ENCODE measurements at places on chromosomes 1 and 21.

DNA sequence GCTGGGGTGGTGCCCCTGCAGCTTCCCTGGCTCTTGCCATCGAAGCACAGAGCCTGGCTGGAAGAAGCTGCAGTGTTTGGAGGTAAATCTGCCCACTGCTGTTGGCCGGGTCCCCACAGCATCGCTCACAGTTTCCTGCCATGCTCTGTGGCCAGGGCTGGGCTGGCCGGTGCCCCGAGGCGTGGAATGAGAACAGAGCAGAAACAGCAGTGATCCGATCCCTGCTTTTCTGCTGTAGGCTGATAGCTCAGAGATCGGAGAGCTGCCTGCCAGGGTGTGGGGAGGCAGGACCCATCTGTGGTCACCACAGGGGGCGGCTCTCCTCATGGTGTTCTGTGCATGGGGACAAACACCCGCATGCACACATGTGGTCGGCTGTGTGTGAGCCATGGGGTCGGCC lies 11.5 kb downstream of the SLC45A1 start:
- no peak for DNase-seq

- no peak for DNase-seq
These were observed 8.4 kb downstream of the ERO1B start for GRCh38 chr1:236273358-236273757.

DNA sequence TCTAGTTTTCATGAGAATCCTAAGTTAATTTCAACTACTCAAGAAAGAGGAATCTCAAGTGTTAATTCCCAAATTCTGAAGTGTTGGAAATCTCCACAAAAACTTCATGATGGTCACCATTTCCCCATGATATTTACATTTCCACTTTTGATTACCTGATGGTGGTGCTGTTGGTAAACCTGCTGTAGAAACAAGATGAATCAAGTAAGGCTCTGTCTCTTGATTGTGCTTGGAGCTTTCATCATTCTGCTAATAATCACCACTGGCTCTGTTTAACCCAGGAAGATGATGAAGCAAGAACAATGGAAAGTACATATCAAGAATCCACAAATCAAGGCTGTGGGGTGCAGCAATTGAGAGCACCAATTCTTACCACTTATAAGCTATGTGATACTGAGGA lies 77.8 kb downstream of the C4BPA start:
- no peak for DNase-seq

GRCh38 chr1:82598337-82598736 lies 797.6 kb downstream of the ADGRL2 start:
- DNase-seq, result no peak

DNA sequence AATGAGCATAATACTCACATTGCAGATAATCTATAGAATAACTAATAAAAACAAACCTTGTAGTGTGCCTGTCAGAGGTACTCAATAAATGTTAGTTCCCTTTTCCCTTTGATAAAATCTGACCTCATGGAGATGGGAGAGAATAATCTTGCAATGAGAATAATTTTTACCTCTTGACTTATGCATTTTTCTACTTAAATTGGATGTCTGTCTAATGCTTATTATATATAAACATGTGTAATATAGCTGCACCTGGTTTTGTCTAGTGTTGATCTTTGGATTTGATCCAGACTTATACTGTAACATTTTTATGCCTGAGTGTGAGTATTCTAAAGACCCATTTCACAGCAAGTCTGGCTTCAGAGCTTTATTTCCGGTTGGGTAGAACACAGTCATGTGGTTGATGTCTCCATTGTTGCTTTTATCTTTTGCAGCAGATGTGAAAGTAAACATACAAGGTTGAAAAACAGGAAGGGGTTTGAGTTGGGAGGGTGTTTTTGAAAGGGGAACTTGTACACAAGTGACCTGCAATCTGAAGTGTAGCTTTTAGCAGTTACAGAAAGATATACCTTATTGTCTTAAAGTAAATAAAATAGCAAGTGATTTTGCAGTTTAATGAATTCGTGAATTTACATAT lies 12.4 kb downstream of the EPB41 start:
- no peak for DNase-seq

GRCh38 chr1:158836038-158836437 lies 4.9 kb downstream of the MNDA start:
- DNase-seq, result no peak

GRCh38 chr1:40064797-40065499 lies 24.4 kb downstream of the CAP1 start:
- no peak for DNase-seq

DNA sequence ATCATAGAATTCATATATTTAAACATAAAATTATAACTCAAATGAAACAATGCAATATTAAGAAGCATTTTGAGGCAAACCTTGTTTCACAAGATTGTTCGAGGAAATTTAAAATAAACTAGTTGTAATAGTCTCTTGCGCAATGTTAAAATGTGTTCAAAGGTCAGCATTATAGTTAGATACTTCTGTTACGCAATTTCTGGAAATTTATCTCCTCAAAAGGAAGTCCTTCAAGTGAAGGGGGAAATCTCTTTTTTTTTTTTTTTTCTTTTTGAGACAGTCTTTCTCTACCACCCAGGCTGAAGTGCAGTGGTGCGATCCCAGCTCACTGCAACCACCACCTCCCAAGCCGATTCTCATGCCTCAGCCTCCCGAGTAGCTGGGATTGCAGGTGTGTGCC lies 52.1 kb downstream of the FMO4 start:
- no peak for DNase-seq

DNA sequence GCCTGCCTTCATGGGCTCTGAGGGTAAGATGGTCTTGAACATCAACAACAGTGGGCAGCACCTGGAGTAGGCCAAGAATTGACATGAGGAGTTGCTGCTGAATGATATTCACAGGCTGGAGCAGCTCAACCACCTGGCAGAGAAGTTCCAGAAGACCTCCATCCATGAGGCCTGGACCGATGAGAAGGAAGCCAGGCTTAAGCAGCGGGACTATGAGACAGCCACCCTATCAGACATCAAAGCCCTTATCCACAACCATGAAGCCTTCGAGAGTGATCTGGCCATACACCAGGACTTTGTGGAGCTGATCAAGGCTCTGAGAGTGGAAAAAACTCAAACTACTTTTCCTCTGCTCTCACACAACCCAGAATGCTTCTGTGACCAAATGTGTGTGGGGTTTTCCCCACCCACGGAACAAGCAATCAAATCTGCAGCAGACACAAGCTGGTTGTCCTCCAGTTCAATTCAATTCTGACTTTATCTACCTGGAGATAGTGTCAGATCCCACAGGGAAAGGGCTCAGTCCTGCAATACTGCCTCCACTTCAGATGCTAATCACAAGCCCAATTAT lies 12.1 kb upstream of the EPHA10 start:
- DNase-seq, result no peak

DNA sequence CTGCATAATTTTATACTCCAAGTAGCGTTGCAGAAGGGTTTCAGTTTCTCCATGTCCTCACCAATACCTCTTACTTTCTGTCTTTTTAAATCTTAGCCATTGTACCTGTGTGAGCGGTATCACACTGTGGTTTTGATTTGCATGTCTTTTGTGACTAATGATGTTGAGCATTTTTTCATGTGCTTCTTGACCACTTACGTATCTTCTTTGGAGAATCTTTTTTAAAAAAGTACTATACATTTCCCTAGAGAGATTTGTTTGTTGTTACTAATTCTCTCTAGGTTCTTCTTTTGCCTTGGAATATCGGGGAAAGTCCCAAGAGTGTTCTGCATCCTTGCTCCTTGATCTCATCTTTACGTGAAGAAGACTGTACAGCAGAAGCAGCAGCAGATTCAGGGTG lies 81.8 kb upstream of the WARS2 start:
- no peak for DNase-seq

DNA sequence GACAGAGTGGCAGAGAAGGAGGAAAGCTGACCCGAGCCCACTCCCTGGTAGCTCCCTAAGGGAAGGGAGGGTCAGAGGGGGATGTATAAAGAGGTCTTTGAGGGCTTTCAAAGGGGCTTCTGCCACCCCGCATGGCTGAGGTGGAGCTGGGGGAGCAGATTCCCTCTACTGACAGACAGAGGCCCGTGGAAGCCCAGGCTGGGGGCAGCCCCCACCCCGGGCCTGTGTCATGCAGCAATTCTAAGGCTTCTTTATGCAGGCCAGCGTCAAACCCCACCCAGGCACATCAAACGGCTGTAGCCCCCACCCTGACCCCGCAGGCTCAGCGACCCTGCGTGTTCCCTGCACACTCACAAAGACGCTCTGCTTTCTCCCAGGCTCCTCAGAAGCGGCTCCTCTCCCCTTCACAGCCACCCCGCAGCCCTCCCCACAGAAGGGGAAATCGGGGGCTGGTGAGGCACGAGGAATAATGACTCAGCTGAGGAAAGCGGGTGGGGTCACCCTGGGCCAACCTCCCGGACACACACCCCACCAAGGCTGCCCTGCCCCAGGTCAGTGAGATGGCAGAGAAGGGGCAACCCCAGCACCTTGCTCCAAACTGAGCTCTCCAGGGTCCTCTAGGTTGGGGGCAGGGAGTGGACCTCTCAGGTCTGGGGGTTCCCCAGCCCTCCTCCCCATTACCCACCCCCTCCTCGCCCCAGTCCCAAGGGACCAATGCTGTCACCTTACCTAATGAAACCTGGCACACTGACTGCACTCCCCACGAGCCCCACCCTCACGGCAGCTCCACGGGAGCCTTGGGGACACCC lies 10.8 kb downstream of the SLC45A3 start:
- no peak for DNase-seq

- peak; percentile 61 for DNase-seq
These were observed 68.3 kb upstream of the SIM2 start for GRCh38 chr21:36630485-36631206.

- DNase-seq, result no peak
These were observed 119.2 kb downstream of the FOXD2 start for GRCh38 chr1:47557066-47557465.

- DNase-seq, result no peak
These were observed 1.7 kb downstream of the PATJ start for GRCh38 chr1:61743716-61744580.

DNA sequence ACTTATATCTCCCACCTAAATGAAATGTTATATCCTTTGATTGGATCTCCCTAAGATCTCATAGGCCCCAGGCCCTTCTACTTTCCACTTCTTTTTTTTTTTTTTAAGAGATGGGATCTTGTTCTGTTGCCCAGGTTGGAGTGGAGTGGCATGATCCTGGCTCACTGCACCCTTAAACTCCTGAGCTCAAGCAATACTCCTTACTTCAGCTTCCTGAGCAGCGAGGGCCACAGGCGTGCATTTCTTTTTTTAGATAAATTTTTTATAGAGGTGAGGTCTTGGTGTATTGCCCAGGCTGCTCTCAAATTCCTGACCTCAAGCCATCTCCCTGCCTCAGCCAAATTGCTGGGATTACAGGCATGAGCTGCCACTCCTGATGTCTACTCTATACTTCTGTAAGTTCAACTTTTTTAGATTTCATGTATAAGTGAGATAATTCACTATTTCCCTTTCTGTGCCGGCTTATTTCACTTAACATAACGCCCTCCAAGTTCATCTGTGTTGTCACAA lies 987.5 kb upstream of the NCAM2 start:
- DNase-seq, result no peak

DNA sequence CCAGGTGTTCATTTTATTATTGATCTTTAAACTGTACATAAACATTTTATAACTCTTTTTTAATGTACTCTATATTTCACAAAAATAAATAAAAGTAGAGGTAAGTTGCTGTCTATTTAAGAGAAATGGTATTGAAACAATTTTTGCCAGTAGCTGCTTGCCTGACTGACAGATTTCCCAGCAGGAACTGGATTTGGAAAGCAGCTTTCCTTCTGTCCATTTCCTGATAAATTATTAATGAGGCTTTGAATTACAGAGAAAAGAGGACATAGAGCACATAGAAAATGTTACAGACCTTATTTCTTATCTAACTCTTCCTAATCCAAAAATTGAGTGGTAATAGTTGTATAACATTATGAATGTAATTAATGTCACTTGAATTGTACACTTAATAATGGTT lies 79.7 kb upstream of the BCL10 start:
- DNase-seq, result no peak

DNA sequence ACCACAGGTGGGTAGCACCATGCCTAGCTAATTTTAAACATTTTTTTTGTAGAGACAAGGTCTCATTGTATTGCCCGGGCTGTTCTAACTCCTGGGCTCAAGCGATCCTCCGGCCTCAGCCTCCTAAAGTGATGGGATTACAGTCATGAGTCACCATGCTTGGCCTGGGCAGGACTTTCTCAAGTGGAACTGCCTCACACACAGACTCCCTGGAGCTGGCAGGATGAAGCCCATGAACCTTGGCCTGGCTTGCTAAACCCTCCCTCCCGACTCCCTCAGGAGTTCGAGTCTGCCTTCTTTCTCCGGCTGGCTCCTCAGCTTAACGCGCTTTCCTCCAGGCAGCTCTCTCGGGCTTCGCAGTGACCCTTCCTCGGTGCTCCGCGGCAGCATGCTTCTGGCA lies 7.7 kb upstream of the ECE1 start:
- DNase-seq, result no peak

DNA sequence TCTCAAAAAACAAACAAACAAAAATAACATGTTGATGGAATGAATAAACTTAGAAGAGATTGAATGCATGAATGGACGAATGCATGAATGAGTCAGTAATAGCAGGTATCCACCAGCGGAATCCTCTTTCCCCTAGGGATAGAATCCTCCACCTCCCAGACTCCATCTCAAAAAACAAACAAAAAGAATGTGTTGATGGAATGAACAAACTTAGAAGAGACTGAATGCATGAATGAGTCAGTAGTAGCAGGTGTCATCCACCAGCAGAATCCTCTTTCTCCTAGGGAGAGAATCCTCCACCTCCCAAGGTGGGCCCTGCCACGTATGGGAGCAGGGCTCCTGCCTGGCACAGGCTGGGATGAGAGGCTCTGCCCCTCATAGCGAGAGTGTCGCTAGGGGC lies 26.8 kb upstream of the RNF19B start:
- no peak for DNase-seq

GRCh38 chr21:39867198-39867650 lies at the start of gene PCP4:
Gene PCP4, plus strand, starts transcription at chr21:39867438. Its CDS starts 64 bp downstream, at chr21:39867502.
- peak; percentile 82 for DNase-seq

DNA sequence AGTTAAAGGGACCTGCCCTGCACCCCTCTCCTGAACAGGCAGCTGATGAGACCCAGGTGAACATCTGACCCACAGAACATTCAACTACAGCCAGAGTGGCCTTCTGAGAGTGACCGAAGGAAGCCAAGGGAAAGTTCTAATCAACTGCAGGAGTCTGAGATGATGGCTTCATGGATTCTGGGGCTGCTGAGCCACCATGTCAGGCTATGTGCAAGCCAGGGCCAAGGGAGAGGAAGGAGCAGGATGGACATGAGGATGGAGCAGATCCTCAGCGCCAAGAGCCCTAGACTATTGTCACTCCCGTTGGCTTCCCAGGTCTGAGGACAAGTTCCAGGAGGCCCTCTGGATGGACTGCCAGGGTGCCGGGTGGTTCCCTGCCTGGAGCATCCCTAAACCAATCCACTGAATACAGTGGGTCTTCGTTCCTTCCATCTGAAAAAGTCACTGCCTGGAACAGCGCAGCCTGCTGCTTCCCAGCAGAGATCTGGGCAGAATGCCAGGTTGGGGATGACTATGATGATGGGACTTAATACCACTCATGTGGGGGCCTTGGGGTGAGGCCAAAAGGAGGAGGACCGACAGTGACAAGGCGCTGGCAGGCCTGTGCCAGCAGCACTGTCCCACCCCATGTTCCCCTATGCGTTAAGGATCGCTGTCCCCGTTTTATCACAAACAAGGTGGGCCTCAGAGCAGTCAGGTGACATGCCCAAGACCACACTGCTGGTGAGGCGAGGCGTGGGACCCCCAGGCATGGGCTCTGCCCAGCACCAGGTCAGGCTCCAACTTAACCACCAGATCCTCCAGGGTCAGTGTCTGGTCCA lies 19.8 kb downstream of the SPOCD1 start:
- DNase-seq, result no peak

Measured in T47D (cell line).